A549 (cell line): ENCODE measurements at places on chromosomes 7 and 10. TPM values are rescaled to one million over a fixed set of nuclear protein-coding genes. Genes with fewer than 3 reads are reported as not detected.

DNA sequence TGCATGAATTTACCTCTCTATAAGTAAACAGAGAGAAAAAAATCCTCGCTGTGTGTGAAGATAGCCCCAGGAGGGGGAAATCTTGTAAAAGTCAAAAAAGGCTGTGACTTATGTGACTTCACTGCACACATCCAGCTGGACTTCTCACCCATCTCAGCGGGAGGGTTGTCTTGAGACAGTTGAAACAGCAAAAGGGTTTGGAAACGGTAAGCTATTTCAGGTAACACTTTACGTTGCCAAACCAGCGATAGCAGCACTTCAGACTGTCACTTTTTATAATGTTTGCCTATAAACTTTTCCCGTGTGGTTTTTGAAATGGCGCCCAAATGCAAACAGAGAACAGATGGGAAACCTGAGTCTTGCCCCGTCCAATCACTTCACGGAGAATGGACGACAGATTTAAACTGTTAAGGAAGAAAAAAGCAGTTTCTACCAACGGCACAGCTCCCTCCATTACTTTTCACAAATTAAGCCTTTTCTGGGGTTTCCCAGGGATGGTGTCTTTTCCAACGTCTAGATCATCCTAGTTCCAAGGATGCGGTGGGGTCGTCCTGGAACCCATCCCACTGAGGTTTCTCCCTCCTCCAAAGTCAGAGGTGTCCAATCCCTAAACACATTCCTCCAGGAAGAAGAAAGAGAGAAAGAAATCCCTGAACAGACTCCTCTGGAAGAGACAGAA is 25.2 kb downstream of the FGFR2 start:
- no peak for DNase-seq

The EPDR1 gene
- polyA plus RNA-seq = 99.3 to 109 TPM (median 101 TPM) in 3 replicates

The TEX36 gene
- not detected in 3 replicates for polyA plus RNA-seq

The TAS2R39 gene
- not detected in 3 replicates for polyA plus RNA-seq
